T-cell (primary cell): ENCODE measurements at places on chromosomes 11 and 22.

GRCh38 chr11:35236667-35237003 is 97.7 kb downstream of the CD44 start:
- no peaks in the 10 kb centered on the region for H3K27me3 ChIP-seq
- H3K27ac ChIP-seq, result peak overlapping the region; percentile 30
- H3K4me1 ChIP-seq, result peaks cover 26% of the 10 kb centered on the region
- no peak overlapping the region for H3K4me3 ChIP-seq
- no peak for DNase-seq

GRCh38 chr11:81237139-81237538 is 1496.5 kb downstream of the FAM181B start:
- no peaks in the 10 kb centered on the region for H3K4me1 ChIP-seq
- no peak for DNase-seq
- H3K27ac ChIP-seq, result no peak overlapping the region
- H3K4me3 ChIP-seq, result no peak overlapping the region
- no peaks in the 10 kb centered on the region for H3K36me3 ChIP-seq

DNA sequence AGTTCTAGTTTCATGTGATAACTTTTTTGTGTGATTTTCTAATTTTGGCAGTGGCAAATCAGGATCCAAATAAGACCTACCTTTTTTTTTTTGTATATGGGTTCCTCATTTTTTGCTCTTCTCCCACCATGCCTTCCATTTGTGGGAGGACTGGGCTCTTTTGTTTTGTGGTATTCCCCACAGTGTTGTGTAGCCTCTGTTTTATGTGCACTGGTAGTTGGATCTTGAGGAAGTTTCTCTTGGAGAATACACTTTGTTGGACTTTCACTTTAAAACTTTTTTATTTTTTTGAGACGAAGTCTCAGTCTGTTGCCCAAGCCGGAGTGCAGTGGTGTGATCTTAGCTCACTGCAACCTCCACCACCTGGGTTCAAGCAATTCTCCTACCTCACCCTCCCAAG is 39.7 kb downstream of the PPP6R3 start:
- H3K27me3 ChIP-seq, result no peaks in the 10 kb centered on the region
- DNase-seq, result no peak
- H3K36me3 ChIP-seq, result no peaks in the 10 kb centered on the region
- H3K27ac ChIP-seq, result no peak overlapping the region
- peaks cover 52% of the 10 kb centered on the region for H3K4me1 ChIP-seq
- H3K4me3 ChIP-seq, result no peak overlapping the region

GRCh38 chr11:93832780-93833179 is 17.6 kb downstream of the VSTM5 start:
- no peaks in the 10 kb centered on the region for H3K36me3 ChIP-seq
- no peak overlapping the region for H3K4me3 ChIP-seq
- DNase-seq, result no peak
- no peaks in the 10 kb centered on the region for H3K4me1 ChIP-seq

GRCh38 chr22:37454857-37455686 is 27.8 kb upstream of the ELFN2 start:
- peaks cover 7% of the 10 kb centered on the region for H3K4me1 ChIP-seq
- DNase-seq, result no peak
- peaks cover 6% of the 10 kb centered on the region for H3K36me3 ChIP-seq
- H3K4me3 ChIP-seq, result no peak overlapping the region
- H3K27ac ChIP-seq, result no peak overlapping the region

DNA sequence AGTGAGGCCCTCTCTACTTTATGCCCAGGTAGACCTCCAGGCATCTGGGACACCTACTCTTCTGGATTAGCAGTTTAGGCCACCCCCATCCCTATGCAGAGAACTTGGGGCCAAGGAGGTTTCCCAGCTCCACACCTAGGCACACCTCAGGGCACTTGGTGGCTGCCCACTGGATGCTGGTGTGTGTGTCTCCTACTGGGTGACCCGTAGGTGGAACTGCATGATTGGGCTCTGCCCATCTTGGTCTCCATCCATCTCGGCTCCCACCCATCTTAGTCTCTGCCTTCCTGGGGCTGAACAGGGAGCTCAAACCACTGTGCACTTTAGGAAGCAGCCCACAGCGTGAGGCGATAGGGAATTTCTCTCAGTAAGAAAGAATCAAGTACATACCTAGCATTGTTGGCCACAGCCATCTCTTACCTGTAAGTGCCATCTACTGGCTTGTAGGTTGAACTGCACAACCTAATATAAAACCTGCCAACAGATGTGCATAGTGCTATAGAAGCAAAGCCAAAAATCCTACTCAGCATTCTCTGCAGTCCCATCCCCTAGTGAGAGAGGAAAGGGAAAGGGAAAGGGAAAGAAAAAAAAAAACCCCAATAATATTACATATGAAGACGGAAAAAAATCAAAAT is 61.6 kb upstream of the PTPN5 start:
- H3K27me3 ChIP-seq, result peaks cover 16% of the 10 kb centered on the region
- H3K4me1 ChIP-seq, result no peaks in the 10 kb centered on the region
- no peak overlapping the region for H3K4me3 ChIP-seq
- DNase-seq, result no peak
- no peak overlapping the region for H3K27ac ChIP-seq
- H3K36me3 ChIP-seq, result no peaks in the 10 kb centered on the region

DNA sequence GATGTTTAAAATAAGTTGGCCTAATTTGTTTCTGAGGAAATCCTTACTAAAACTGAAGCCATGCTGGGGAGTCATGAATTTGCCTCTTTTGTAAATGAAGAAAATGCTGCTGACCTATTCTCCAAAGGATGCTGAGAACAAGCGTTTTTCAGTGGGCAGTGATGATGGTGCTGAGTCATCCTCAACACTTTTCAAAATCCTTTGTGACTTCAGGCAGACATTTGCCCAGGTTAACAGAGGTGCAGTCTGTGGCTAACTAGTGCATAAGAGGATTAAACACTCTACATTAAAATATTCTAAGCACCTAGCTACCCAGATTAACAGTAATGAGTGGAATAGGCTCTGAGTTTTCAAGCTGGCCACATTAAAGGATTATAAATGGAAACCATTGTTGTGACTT is 509.0 kb downstream of the DLG2 start:
- H3K4me3 ChIP-seq, result no peak overlapping the region
- H3K36me3 ChIP-seq, result no peaks in the 10 kb centered on the region
- H3K4me1 ChIP-seq, result no peaks in the 10 kb centered on the region
- H3K27me3 ChIP-seq, result no peaks in the 10 kb centered on the region
- no peak for DNase-seq
- H3K27ac ChIP-seq, result no peak overlapping the region

- H3K27ac ChIP-seq, result no peak overlapping the region
- H3K27me3 ChIP-seq, result no peaks in the 10 kb centered on the region
- DNase-seq, result no peak
- no peak overlapping the region for H3K4me3 ChIP-seq
Observed at GRCh38 chr22:19473578-19473977, 5.4 kb downstream of the UFD1 start.

DNA sequence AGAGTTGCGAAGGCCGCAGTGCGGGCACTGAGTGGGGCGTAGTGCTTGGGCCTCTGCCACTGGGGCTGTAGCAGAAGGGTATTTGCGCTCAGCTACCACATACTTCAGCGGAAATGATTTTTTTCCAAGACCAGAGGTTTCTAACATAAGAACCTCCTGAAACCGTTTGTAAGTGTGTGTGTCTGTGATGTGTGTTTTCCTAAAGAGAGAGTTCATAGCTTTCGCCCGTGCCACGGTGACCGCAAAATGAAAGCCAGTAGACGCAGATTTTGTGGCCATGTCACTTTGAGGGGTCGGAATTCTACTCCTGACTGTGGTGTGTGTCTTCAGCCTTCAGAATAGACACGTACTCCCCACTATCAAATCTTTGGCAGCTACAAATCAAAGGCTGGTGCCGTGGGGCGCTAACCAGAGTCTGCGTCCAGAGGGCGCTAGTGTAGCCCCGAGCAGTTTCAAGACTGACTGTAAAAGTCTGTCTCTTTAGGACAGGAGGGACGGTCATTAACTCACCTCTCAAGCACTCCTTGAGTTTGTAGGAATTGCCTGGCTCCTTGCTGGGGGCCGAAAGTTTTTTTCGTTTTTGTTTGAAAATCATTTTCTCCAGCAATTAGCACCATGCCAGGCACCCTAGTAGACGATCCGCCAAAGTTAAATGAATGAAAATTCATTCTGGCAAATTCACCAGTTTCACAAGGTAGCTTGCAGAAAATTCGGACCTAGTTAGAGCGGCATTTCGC is 2.5 kb upstream of the CALCA start:
- no peak overlapping the region for H3K27ac ChIP-seq
- DNase-seq, result peak; percentile 40
- peak overlapping the region; percentile 83 for H3K4me3 ChIP-seq
- no peaks in the 10 kb centered on the region for H3K36me3 ChIP-seq

DNA sequence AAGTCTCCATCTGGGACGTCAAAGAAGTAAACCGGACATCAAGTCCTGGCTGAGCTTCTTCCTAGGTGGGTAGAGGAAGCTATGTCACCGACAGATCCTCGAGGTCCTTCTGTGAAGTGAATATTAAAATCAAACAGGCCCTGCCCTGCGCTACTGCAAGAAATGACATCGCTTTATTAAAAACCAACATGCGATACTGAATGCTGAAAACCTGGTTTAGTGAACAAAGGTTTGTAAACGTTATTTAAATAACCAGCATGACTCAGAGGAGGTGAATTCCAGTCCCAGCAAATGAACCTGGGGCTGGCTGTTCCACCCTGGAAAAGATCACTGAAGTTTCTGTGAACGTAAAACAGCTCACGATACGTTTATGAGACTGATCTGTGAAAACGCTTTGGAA is 645 bp downstream of the RTCB start:
- H3K27me3 ChIP-seq, result no peaks in the 10 kb centered on the region
- peak overlapping the region; percentile 68 for H3K27ac ChIP-seq
- H3K4me1 ChIP-seq, result peaks cover 23% of the 10 kb centered on the region
- peaks cover 5% of the 10 kb centered on the region for H3K36me3 ChIP-seq
- DNase-seq, result no peak
- peak overlapping the region; percentile 98 for H3K4me3 ChIP-seq

DNA sequence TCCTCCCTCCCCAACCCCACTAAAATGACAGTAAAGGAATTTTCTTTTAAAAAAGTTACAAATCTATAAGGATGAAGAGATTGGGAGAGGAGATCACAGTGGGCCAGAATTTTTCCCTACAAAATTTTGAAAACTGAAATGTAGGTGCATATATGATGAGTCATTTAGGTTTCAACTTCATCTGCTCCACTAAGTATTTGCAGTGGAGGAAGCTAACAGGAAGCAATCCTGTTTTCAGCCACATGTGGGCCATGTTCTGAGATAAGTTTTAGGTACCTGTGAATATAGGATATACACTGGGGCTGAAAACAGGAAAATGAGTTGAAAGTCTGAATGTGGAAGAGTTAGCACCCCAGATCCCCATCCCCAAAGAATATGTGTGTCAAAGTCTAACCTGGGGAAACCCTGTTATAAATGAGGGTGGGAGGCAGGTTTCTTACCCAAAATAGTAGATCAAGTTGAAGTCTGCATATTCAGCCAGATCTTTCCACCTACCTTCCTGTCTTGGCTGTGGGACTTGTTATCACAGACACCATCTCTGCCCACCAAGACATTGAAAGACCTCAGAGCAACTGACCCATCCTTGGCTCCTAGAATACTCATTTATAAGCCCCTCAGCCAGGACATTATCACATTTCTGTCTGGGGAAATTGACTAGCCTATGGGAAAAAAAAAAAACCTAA is 87.3 kb downstream of the PACS1 start:
- no peaks in the 10 kb centered on the region for H3K36me3 ChIP-seq
- H3K27ac ChIP-seq, result no peak overlapping the region
- DNase-seq, result no peak
- H3K4me3 ChIP-seq, result no peak overlapping the region
- peaks cover 2% of the 10 kb centered on the region for H3K4me1 ChIP-seq

- DNase-seq, result no peak
- no peak overlapping the region for H3K27ac ChIP-seq
- H3K27me3 ChIP-seq, result peaks cover 2% of the 10 kb centered on the region
- no peak overlapping the region for H3K4me3 ChIP-seq
- no peaks in the 10 kb centered on the region for H3K36me3 ChIP-seq
Observed at GRCh38 chr11:34653851-34654482, 33.1 kb downstream of the EHF start.

- H3K36me3 ChIP-seq, result no peaks in the 10 kb centered on the region
- H3K4me3 ChIP-seq, result no peak overlapping the region
- H3K27me3 ChIP-seq, result peaks cover 5% of the 10 kb centered on the region
- no peak overlapping the region for H3K27ac ChIP-seq
- H3K4me1 ChIP-seq, result no peaks in the 10 kb centered on the region
Observed at GRCh38 chr22:44437216-44438055, 60.6 kb downstream of the RTL6 start.

DNA sequence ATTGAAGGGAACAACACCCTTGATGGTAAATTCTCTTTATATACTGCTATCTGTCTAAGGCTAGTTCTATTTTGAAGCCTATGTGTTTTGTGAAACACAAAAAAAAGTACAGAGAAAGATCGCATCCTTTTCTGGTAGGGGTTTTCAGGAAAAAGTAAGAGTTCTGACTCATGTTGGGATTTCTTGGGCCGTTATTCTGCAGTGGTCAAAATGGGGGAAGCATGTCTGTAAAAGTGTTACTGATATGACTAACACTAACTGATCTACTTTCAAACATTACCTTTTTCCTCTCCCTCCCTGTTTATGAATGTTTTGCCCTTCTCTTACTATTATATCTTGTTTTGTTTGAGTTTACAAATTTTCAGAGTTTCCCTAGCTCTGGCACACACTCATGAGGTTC is 53.9 kb downstream of the CTNND1 start:
- no peaks in the 10 kb centered on the region for H3K27me3 ChIP-seq
- H3K4me1 ChIP-seq, result no peaks in the 10 kb centered on the region
- no peak for DNase-seq
- no peak overlapping the region for H3K4me3 ChIP-seq
- H3K27ac ChIP-seq, result no peak overlapping the region
- H3K36me3 ChIP-seq, result no peaks in the 10 kb centered on the region

- no peak overlapping the region for H3K4me3 ChIP-seq
- H3K4me1 ChIP-seq, result peaks cover 4% of the 10 kb centered on the region
- no peaks in the 10 kb centered on the region for H3K36me3 ChIP-seq
- DNase-seq, result no peak
Observed at GRCh38 chr11:15655552-15655951, 540.8 kb downstream of the INSC start.

DNA sequence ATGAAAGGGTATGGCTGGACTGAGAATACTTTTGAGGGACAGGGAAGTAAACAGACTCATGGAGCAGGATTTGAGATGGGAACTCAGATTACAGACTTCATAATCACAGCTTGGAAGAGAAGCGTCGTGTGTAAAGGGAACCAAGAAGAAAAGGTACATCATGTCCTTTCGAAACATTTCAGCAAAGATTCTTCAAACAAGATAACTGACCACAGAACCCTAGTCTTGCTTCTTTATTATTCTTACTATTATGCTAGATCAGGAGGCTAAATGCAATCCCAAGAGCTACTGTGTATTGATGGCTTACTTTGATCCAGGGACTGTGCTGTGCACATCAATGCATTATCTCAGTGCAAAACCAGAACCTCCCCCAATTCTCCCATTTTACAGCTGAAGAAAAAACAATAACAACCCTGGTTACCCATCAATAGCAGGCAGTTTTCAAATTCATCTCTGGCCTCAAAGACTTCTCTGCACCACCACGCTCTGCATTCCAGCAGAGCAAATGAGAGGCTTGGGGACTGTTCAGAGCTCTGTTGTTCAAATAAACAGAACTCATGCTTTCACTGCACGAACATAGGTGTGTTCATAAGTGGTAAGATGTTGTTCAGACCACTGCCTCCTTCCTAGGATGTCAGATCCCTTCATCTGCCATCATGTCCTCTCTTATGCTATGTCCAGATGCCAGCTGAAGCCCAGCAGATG is 104.8 kb upstream of the NAV2 start:
- no peaks in the 10 kb centered on the region for H3K36me3 ChIP-seq
- no peaks in the 10 kb centered on the region for H3K27me3 ChIP-seq
- H3K4me3 ChIP-seq, result no peak overlapping the region
- no peak for DNase-seq
